ENCODE measurements at places on chromosomes 3 and 15.

- no peak for DNase-seq
Measured at GRCh38 chr3:80213086-80213485, 445.3 kb upstream of the ROBO1 start.

GRCh38 chr15:62187425-62187824 lies 22.3 kb upstream of the C2CD4B start:
- no peak for DNase-seq

DNA sequence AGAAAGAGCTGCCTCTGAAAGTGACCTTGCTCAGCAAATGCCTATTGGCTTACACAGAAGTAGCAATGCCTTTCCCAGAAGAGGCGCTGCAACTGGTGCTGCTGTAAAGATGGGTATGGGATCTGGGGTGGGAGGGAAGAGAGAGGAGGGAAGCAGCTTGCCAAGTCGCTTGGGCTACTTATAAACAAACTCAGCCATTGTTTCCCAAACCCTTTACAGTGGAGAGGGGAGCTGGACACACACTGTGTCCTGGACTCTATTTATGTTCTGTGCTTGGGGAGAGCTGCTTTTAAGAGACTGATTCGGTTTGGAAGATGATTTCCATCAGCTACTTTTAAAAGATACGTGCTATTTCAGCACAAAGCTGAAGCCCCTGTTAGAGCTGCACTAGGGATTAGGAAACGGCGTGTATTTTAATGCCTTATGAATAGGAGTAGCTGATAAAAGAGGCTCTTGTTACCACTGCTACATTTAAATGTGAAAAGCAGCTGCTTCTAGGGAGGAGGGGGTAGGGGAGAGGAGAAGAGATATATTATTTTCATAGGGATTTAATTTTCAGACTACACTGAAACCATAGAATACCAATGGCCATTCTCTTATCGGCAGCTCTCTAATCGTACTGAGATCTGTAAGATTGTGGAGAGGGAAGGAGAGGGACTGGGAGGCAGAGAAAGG lies 440.6 kb downstream of the MCTP2 start:
- no peak for DNase-seq

- no peak for DNase-seq
Measured at GRCh38 chr3:47259114-47259513, 23.5 kb downstream of the KIF9 start.

GRCh38 chr3:111278959-111279358 lies 207.3 kb downstream of the NECTIN3 start:
- no peak for DNase-seq

- peak; percentile 41 for DNase-seq
Measured at GRCh38 chr3:184582646-184583577, 21.3 kb downstream of the EPHB3 start.

- DNase-seq = peak; percentile 56
Measured at GRCh38 chr3:128497305-128498126, 4.5 kb upstream of the GATA2 start.

DNA sequence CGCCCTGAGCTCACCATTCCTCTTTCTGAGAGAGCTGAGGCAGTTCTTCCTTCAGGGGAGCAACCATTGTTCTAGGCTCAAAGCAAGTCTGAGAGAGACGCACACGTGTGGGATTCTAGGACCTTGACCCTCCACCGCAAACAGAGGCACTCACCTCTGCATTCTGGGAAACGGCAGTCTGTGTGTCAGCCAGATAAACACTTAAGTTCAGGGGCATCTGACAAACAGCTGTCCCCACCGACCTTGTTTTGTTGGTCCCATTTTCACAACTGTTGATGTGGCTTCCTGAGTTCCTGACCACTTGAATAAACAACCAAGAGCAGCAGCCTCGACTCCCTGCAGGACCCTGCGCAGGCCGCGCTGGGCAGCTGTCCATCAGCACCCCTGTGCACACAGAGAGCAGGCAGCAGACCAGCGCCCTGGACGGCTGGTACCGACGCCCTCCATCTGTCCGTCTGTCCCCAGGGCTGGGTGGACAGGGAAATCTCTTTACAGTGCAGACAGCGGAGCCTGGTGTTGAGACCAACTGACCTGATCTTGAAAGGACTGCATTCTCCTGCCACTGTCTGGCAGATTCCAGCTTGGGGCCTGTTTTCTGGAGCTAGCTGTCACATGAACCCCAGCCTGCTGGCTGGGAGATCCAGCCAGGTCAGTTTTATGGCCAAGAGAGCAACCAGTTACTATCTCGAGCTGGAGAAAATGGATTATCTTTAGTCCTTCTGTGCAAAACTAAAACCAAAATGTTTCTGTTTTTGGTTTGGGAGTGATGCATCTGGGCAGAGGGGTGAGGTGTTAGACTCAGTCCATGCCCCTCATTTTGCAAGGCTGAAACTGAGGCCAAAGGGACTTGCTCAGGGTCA lies 64.2 kb downstream of the FAM43A start:
- DNase-seq = no peak

GRCh38 chr3:44227632-44228031 lies 14.1 kb upstream of the TOPAZ1 start:
- no peak for DNase-seq

DNA sequence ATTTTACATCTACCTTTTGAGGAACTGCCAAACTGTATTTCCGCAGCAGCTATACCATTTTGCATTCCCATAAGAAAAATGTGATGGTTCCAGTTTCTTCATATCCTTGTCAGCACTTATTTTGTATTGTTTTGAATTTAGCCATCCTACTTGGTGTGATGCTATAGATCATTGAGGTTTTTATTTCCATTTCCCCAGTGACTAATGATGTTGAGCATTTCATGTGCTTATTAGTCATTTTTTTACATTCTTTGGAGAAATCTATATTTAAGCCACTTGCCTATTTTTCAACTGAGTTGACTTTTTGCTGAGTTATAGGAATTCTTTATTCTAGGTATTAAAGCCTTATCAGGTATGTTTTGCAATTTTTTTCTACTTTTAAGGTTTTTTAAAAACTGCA lies 347.6 kb upstream of the RARB start:
- no peak for DNase-seq

DNA sequence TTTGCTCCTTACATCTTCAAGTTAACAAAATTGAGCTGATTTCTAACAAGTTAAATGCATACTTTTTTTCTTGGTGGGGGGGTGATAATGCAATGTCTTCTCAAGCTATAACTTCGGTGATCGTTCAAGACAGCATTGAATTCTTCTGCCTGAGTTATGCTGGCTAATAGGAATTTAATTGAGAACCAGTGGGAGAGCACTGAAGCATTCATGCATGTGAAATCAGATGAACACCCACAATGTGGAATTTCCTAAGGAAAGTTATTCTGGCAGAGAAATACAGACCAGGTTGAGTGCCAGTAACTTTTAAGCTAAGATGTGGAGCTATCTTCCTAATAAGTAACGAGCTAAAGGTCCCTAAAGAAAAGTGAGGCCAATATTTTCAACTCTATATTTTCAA lies 3.0 kb downstream of the SPATA16 start:
- DNase-seq = no peak

DNA sequence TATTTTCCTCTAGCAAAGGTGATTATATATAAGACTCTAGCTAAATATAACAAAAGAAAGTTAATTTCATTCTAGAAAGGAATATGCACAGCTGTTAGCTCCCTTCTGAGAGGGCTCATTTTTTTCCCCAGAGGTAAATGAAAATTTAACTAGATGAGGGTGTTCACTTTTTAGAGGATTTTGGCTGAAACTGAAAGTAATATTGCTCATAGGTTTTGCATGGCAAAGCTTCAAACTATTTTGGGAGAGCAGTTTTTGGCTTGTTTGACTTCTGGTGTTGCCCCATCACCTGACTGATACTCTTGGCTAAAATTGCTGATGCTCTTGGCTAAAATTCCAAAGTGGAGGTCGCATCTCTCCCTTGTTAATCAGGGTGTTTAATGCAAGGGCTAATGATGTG lies 311.9 kb downstream of the EDEM1 start:
- no peak for DNase-seq

DNA sequence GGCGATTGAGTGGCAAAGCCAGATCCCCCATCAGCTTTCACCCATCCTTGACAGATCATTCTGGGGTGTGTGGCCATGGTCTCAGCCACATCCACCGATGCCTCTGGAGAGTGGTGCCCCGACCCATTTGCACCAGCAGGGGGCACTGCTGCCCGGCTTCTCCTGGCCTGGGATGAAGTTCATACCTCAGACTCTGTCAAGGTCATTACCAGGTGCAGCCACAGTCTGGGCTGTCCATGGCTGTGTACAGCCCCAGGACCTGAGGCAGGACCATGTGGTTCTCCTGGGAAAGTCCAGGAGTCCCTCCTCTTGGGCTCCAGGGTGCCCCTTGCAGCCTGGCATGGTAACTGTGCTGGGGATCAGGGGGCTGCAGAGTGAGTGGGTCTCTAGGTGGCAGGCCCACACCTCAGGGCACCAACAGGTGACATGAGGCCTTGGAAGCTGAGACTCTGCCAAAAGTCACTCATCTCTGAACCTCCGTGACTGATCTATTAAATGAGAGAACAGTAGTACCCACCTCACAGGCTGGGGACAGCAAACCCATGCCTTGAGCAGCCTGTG lies 67.2 kb downstream of the CACNA2D2 start:
- DNase-seq = peak; percentile 75

GRCh38 chr3:99696497-99696896 lies 58.1 kb downstream of the COL8A1 start:
- no peak for DNase-seq

- DNase-seq = no peak
Measured at GRCh38 chr3:154598166-154598565, 168.2 kb upstream of the GPR149 start.

DNA sequence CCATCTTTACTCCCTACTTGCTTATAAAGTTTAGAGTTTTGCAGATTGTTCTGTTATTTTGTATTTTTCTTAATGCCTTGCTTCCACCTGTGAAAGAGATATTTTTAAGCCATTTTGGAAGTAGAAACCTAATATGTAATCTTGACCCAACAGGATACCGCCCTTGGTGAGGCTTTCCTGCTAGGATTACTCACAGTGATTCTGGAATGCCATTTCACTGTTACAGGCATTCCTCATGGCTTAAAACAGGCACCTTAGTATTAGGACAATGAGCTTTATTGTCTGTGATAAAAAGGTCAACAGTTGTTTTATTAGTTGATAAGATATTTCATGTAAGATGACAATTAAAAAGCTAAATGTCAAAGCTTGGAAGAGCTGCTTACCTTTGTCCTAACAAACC lies 58.2 kb downstream of the PHLDB2 start:
- DNase-seq = no peak

DNA sequence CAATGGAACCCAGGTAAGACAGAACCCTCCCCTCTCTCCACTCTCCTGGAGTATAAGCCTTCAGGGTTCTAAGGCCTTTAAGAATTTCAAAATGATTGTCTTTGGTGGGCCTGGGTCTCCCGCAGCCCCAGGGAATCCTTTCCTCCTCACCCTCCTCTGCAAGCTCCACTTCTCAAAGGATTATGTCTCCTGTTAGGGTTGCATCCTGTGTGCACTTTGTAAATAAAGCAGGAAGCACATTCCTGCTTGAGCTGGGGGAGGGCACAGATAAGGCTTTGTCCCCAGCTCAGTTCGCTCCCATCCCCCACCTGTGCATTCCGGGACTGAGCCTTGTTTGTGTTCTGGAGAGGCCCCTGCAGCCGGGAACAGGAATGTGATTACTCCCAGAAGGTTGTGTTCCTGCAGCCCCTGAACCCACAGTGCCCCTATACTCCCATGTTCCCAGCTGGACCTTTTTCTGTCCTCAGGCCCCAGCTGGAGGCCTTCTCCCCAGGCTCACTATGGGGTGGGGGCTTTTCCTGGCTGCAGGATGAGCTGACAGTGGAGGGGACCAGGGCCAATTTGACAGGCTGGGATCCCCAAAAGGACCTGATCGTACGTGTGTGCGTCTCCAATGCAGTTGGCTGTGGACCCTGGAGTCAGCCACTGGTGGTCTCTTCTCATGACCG lies 9.5 kb downstream of the TYRO3 start:
- no peak for DNase-seq

GRCh38 chr3:127255516-127255915 lies 32.3 kb downstream of the PRR20G start:
- DNase-seq = no peak

DNA sequence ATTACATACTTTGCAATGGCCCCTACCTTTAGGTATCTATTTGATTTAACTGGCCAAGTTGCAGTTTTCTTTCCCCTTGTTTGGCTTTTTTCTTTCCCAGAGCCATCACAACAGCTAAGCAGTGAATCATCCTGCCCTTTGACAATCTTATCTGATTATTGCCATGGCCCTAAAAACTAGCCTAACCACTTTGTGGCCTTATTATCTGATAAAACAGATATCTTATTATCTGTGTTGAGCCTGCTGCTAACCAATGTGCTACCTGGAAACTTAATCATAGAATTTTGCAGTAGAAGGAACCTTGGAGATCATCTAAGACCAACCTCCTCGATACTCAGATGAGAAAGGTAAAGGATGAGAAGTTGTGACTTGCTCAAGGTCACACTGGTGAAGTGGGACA lies 37.1 kb downstream of the EIF4E3 start:
- DNase-seq = no peak

DNA sequence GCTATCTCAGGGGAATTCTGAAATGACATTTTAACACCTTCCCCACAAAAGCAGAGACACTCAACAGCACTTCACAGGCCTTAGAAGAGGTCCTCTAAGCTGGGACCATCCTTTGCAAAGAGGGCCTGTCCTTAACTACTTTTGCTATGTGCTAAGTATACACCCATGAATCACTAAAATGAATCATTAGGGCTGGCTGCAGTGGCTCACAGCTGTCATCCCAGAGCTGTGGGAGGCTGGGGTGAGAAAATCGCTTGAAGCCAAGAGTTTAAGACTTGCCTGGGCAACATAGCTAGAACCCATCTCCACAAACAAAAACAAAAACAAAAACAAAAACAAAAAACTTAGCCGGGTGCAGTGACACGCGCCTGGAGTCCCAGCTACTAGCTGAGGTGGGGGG lies 53.9 kb upstream of the MELTF start:
- DNase-seq = no peak

DNA sequence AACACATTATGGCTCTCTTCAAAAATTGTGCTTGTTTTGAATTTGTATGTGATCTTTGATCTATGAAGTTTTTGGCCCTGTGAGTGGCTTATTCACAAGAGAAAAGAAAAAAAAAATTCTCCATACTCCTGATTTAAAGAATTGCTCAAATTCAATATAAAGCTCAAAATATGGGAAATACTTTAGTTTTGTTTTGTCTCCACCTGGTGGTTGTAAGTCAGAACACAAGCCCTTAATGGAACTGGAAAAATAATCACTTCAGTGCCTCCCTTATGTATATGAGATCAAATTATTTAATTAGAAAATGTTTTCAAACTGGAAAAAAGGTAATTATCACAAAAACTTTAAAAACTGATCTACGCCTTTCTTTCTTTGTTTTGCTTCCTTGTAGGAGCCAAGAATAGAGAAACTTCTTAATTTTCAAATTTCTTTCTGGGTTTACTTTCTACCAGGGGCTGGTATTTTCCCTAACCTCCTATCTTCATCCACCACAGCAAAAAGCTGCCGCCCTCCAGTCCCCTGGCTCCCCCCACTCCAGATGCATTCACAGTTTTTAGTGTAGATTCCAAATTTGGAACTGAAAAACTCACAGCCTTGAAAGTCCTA lies 50.6 kb downstream of the SERP1 start:
- no peak for DNase-seq

GRCh38 chr3:13207578-13207922 lies 134.3 kb upstream of the IQSEC1 start:
- DNase-seq = no peak

Measured in thyroid gland (tissue), 4 donors.